AG08396 (cell line): ENCODE measurements at places on chromosomes 5 and 9.

GRCh38 chr5:14901462-14902051, 30.0 kb upstream of the ANKH start:
- DNase-seq: peak; percentile 68

- no peak for DNase-seq
These were observed 810.8 kb downstream of the TLE1 start for GRCh38 chr9:80878556-80878955.

DNA sequence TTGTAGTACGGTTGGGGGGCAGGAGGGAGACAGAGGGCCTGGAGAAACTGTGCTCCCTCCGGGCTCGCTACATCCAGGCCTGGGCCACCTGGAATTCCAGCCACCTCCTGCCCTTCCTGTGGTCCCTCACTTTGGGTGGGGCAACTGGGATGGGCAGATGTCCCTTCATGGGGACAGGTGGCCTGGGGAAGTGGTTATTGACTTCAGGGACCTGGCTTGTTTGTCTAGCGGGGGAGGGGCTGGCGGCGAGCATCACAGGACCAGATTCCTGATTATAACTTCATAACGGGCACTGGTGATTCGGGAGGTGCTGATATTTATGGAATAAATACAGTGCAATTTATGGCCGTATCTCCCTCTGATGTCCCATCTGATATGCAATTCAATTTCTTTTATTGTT, 20.1 kb upstream of the LAMC3 start:
- DNase-seq: no peak

DNA sequence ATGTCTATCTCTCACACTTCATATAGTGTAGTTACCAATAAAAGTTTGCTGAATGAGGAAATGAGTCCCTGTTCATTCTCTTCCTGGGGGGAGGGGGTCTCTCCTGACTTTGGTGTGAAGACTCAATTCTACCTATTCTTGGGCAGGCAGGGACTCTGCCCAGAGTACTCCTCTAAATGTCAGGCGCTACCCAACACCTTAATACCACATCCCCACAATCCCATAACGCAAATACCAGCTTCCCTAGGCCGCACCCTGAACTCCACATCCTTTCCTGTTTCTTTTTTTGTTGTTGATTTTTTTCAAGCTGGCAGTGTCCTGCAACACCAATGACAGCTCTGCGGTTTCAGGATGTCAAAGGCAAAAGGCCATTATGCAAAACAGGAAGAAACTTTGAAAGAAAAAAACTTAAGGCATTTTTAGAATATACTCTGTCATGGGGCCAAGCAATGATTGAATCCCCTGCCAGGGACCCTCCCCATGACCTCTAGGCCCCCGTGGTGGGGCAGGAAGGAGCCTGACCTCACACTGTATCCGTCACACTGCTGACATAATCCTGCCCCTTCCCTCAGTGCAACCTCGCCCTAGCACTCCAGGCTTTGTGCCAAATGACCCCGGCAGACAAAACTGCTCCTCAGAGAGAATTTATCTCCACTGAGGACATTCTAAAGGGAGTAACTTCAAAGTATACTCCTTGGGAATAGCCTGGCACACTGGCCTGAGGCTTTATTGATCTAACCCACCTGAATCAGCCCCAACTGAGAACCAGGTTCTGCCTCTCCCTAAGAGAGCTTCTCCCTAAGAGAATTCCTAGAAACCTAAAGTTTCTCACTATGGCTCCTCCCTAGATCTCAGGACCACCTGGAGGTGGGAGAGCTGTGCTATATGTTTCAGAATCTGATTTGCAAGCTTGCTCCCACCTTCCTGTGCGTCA, 8.0 kb downstream of the B4GALT1 start:
- DNase-seq: no peak

- DNase-seq: peak; percentile 49
These were observed 899 bp upstream of the SHC3 start for GRCh38 chr9:89179540-89179894.

- DNase-seq: no peak
These were observed 83.2 kb downstream of the WNK2 start for GRCh38 chr9:93267091-93267541.

GRCh38 chr5:159913048-159913447, 3.2 kb upstream of the ADRA1B start:
- DNase-seq: no peak

GRCh38 chr5:113548396-113548795, 34.9 kb downstream of the YTHDC2 start:
- no peak for DNase-seq

GRCh38 chr9:127693143-127693542, 13.6 kb upstream of the CFAP157 start:
- no peak for DNase-seq
